Lower leg skin (tissue), 4 donors: ENCODE measurements at places on chromosomes 12 and 14. TPM values are rescaled to one million over a fixed set of nuclear protein-coding genes. Genes with fewer than 3 reads are reported as not detected.

The MYL2 gene
- not detected for total RNA-seq

The GCN1 gene
- 47.9 TPM for total RNA-seq

DNA sequence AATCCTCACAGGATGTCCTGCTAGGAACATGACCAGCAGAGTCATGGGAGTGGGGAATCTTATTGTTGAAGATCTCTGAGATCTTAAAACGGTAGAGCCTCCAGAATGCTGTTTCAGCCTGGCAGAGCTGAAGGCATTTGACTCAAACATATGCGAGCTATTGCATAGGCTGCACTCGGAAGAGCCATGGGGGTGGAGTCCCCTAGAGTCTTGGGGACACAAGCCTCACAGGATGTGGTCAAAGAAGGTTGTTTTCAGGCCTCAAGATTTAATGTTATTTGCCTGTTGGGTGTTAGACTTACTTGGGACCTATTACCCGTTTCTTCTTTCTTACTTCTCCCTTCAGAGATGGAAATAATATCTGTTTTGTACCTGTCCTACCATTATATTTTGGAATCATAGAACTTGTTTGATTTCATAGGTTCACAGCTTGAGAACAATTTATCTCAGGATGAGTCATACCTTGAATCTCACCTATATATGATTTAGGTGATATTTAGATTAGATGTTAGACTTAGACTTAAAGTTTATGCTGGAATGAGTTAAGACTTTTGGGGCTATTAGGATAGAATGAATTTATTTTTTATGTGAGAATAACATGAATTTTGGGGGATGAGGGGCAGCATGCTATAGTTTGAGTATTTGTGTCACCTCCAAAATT lies 172.2 kb upstream of the ATP2B1 start:
- DNase-seq: no peak

DNA sequence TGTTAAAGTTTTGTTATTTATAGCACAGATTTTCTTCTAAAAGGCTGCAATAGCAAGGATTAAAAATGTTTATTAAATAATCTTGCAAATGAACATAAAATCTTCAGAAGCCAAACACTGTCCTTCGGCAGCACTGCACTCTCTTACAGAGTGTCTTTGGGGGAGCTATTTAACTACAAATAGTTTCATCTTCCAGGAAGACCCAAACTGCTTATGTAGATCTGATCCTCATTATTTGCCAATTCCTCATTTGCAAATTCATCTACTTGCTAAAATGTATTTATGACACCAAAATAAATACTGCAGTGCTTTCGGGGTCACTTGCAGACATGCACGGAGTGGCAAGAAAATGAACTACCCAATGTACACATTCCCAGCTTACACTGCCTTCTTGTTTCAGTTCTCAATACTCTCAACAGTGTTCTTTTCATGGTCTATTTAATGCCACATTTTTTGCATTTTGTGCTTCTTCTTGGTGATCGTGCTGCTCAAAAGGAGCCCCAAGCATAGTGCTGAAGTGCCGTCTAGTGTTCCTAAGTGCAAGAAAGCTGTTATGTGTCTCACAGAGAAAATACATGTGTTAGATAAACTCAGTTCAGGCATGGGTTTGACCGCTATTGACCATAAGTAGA lies 128.1 kb downstream of the PRKD1 start:
- DNase-seq: no peak
